ENCODE measurements at places on chromosomes 12 and 14.
A peak's percentile ranks its signal among the peaks of the same experiment; 100 is the strongest.

GRCh38 chr14:30848449-30849240 lies 25.7 kb upstream of the COCH start:
- DNase-seq, result no peak

DNA sequence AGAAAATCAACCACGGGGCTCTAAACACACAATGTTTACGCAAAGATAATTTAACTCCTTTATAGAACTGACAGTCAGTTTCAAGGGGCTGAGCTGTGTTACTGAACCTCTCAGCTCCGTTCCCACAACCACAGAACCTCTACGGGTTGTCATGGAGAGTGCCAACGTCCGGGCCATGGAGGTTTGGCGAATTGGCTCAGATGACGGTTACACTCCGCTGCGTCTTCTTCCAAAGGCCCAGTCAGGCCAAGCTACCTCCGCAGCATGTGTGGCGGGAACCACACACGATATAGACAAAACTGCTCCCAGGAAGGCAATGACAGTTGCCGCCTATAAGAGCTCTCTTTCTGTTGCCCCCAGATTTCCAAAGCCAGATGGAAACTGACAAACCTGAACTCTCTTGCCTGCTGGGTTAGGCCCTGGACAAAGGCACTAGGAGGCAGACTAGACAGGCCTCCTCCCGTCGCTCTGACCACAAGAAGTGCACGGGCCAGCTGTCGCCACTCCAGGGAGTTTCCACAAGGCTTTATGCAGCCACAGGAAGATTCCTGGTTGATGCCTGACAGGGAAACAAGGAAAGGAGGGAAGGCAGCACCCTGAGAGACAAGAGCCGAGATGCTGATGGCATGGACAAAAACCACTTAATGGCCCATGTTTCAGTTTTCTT lies 30.3 kb downstream of the CCDC88C start:
- DNase-seq, result no peak

DNA sequence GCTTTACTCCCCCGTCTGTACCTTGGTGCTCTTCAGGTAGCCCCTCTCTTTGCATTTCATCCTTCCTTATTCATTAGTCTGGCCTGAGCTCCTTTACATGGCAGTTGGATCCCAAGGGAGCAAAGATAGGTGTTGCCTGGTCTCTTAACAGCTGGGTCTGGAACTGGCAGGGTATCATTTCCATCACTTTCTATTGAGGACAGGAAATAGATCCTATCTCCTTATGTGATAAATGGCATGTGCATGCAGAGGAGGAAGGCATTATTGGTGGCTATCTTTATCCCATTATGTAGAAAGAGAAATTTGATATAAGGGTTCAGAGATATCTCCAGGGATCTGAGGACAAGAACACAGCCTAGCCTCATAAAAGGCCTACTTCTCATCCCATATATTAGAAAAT lies 54.6 kb upstream of the OAS1 start:
- no peak for DNase-seq

- no peak for DNase-seq
Measured at GRCh38 chr12:49942512-49942893, 8.0 kb upstream of the AQP2 start.

DNA sequence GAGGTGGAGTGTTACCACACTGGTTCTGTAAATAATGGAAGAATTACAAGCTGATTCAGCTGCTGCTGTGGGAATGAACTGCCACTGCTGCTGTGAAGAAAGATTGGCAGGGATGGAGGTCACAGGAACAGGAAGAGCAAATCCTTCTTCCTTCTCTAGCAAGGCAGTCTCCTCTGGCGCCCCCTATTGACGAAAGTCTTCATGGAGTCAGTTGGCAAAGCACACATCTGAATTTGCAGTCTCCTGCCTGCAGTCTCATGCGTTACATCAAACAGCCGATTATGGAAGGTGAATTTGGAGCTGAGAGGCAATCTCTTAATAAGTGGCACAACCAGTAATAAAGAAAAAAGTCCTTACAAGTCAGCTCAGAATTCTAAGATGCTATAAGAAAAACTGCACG lies 106.0 kb upstream of the TMTC1 start:
- DNase-seq, result no peak

DNA sequence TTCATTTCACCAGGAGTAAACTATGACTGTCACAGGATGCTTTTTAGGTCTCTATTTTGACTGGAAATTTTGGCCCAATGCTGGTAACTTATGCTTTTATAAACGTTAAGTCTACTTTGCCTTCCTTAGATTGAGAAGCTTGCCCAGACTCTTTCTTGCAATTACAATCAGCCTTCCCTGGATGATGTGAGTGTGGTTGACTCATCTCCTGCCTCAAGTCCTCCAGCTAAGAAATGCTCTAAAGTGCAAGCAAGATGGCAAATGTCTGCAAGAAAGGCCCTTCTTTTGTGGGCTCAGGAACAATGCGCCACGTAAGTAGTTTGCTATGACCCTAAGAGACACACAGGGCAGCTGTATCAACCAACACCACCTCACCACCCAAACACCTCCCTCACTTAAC lies 96.9 kb downstream of the SYNE2 start:
- DNase-seq, result no peak

GRCh38 chr12:52296572-52297215 lies 5.4 kb upstream of the KRT81 start:
- no peak for DNase-seq

DNA sequence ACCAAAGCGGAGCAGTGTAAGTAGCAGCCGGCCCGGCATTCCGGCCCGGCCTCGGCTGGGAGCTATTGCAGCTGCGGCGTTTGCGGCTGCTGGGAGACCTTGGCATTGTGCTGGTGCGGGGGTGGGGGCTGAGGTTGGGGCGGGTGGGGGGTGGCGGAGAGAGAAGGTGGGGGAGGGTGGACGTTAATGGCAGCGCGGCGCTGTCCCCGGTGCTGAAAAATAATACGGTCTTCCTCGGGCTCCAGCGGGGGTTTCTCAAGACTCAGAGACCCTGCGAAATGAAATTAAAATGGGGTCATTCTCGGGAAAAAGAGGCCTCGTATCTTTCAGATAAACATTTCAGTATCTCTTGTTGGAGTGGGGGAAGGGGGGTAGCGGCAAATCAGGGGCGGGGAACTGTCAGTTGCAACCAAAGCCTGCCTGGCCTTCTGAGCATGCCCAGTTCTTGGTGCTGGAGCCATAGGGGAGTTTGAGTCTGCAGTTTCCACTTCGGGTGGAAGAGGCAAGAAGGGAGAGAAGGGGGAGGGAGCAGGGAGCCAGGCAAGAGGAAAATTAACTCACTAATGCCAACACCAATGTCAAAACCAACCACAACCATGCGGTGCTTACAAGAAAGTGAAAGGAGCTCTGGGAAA lies 414 bp downstream of the UNC79 start:
- DNase-seq, result no peak

DNA sequence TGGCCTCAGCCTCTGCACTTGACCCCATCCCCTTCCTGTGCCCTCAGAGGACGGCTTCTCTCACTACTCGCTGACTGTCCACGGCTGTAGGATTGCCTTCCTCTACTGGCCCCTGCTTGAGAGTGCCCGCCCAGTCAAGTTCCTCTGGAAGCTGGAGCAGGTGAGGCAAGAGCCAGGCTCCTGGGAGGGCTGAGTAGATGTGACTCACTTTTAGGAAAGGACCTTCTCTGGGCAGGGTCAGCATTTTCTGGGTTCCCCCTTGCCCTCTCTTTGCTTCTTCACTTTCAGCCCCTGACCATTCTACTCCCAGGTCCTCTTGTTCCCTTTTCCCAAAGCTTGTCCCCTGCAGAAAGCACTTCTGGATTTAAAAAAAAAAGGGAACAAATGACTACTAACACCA lies 7.7 kb downstream of the CLSTN3 start:
- DNase-seq, result no peak

- DNase-seq, result no peak
Measured at GRCh38 chr14:94682061-94682516, 69.9 kb downstream of the SERPINA3 start.

- no peak for DNase-seq
Measured at GRCh38 chr12:2268471-2269286, 215.9 kb downstream of the CACNA1C start.

DNA sequence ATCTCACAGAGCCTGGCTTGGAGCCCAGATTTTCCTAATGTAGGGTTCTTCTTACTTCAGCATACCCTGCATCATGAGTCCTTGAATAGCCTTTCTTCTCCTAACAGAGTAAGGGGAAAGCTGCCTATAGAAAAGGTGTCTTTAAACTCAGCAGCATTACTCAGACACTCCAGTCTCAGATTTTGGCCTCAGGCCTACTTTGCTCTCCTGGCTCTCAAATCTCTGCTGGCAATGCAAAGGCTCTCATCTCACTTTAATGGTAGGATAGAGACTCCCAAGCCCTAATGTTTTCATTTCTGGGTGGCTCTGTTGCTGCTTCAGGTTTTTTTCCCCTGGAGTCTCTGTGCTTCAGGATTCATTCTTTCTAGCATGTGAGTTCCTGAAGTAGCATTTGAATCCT lies 9.1 kb upstream of the NKX2-8 start:
- DNase-seq, result no peak

DNA sequence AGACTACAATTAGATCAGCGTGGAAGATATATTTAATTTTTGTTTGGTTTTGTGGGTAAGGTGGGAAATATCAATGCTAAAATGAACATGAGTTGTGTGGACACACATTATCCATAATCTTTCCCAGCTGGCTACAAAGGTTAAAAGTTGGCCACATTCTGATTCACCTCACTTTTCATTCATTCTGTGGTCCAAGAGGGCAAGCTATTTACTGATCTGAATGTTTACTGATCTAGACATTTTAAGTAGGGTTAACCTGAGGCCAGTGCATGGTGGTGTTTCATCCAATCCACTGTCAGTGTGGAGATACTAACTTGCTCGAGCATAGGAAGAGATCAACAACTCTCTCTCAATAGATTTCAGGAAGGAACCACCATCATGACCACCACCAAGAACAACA lies 71.6 kb downstream of the DCAF5 start:
- no peak for DNase-seq

DNA sequence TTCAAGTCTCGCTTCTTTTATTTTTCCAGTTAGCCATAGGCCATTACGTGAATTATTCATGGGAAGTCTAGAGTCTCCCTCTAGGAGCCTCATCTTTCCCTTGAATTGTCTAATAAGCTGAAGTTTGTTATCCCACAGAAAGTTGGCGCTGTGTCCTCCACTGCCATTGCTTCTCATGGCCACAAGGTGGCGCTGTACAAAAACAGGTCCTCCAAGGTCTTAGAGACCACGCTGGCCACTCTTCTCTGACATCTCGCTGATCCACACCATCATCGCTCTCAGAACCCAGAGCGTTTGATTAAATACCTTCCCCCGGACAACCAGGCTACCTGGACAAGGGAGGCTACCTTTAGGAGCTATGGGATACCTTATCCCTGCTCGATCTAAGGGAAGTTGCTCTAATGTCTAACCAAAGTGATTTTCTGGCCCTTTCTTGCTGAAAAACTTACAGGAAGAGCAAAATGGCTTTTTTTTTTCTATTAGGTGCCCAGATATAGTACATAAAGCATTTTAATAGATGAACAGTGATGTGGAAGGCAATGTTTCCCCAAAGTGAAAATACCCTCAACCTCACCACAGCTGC lies 110.0 kb downstream of the CCDC60 start:
- peak; percentile 18 for DNase-seq

DNA sequence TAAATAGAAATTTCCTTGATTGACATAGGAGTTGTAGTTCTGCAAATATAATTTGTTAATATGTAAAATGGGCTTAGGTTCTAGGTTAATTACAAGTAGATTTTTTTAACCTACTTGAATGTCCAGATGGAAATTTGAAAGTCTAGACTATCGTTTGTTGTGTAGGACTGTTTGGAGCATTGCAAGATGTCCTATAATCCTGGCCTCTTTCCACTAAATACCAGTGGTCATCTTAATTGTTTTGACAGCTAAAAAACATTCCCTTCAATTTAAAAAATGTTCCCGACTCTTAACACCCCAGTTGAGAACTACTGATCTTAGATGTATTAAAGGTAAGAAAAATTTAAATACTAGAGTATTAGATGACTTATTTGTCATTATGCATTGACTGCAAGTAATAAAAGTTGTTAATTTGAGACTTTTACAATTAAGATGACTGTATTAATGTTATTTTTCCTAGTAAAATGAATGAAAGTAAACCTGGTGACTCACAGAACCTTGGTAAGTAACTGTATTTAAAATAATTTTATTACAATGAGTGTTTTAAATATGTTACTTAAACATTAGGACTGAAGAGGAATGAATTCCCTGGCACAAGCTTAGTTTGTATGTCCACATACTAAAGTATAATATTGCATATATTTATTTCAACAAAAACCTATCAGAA lies 21.8 kb downstream of the G2E3 start:
- DNase-seq, result no peak

Measured in GDM1 (cell line).